ENCODE measurements at places on chromosomes 4 and X. TPM values are rescaled to one million over a fixed set of nuclear protein-coding genes. Genes with fewer than 3 reads are reported as not detected.
A peak's percentile ranks its signal among the peaks of the same experiment; 100 is the strongest.

GRCh38 chr4:82499738-82500434, 61.9 kb downstream of the TMEM150C start:
- H3K36me3 ChIP-seq, result no peaks in the 10 kb centered on the region
- no peaks in the 10 kb centered on the region for H3K4me1 ChIP-seq
- no peak overlapping the region for H3K27ac ChIP-seq
- no peak for DNase-seq
- H3K4me3 ChIP-seq, result no peak overlapping the region

- no peak for DNase-seq
- no peak overlapping the region for H3K4me3 ChIP-seq
- no peak overlapping the region for H3K27ac ChIP-seq
- H3K4me1 ChIP-seq, result no peaks in the 10 kb centered on the region
Measured at GRCh38 chr4:35604724-35605123, 639.6 kb downstream of the ARAP2 start.

ASB5 gene
- polyA plus RNA-seq, result not detected

DNA sequence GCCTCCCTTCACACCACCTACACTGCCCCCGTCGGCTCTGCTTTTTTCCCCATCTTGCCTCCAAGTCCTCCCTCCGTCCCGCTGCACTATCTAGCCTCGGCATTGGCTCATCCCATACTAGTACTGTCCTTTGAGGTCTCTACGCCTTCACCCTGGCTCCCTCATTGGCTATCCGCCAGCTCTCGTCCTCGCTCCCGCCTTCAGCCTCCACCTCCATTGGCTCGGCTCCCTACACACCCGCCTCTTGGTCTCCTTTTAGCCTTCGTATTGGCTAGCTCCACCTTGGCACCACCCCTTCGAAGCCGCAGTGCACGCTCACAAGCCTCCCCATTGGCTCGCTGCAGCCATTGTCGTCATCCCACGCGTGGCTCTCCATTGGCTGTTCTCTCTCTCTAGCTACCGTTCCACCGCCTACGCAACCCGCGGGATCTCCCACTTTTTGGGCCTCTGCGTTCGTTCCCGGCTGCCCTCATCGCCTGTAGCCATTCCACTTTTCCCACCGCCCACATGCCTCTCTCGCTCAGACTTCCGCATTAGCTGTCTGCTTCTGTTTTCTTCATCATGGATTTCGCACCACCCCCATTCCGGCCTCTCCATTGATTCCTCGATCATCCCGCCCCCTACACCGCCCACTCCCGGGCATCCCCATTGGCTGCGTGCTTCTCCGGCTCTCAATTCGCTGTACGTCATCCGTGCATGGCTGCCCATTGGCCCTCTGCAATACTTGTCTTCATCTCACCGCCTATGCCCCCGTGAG, 405 bp upstream of the PPP1R3F start:
- no peaks in the 10 kb centered on the region for H3K27me3 ChIP-seq
- DNase-seq, result peak; percentile 98
- peaks cover 2% of the 10 kb centered on the region for H3K4me1 ChIP-seq
- H3K36me3 ChIP-seq, result no peaks in the 10 kb centered on the region

CCNG2 gene
- polyA plus RNA-seq, result 30.9 TPM

- H3K27ac ChIP-seq, result no peak overlapping the region
- H3K4me1 ChIP-seq, result no peaks in the 10 kb centered on the region
- H3K36me3 ChIP-seq, result no peaks in the 10 kb centered on the region
- no peak for DNase-seq
- H3K27me3 ChIP-seq, result no peaks in the 10 kb centered on the region
Measured at GRCh38 chrX:47628982-47629381, 748 bp downstream of the CFP start.

TBX22 gene
- not detected for polyA plus RNA-seq

GRPR gene
- polyA plus RNA-seq, result not detected

CHST7 gene
- 1.0 TPM for polyA plus RNA-seq

GRCh38 chrX:31124536-31124935, 52.7 kb upstream of the FTHL17 start:
- no peak overlapping the region for H3K27ac ChIP-seq
- no peaks in the 10 kb centered on the region for H3K27me3 ChIP-seq
- no peak overlapping the region for H3K4me3 ChIP-seq

- H3K4me1 ChIP-seq, result no peaks in the 10 kb centered on the region
- no peaks in the 10 kb centered on the region for H3K27me3 ChIP-seq
- no peak overlapping the region for H3K27ac ChIP-seq
Measured at GRCh38 chr4:25095837-25096236, 64.4 kb downstream of the SEPSECS start.
